ENCODE measurements at places on chromosomes 6 and 20. TPM values are rescaled to one million over a fixed set of nuclear protein-coding genes. Genes with fewer than 3 reads are reported as not detected.

- DNase-seq = no peak
These were observed 38.4 kb upstream of the EYA4 start for GRCh38 chr6:133202610-133203343.

- no peak for DNase-seq
These were observed 56.3 kb downstream of the FOXO3 start for GRCh38 chr6:108616973-108617372.

DNA sequence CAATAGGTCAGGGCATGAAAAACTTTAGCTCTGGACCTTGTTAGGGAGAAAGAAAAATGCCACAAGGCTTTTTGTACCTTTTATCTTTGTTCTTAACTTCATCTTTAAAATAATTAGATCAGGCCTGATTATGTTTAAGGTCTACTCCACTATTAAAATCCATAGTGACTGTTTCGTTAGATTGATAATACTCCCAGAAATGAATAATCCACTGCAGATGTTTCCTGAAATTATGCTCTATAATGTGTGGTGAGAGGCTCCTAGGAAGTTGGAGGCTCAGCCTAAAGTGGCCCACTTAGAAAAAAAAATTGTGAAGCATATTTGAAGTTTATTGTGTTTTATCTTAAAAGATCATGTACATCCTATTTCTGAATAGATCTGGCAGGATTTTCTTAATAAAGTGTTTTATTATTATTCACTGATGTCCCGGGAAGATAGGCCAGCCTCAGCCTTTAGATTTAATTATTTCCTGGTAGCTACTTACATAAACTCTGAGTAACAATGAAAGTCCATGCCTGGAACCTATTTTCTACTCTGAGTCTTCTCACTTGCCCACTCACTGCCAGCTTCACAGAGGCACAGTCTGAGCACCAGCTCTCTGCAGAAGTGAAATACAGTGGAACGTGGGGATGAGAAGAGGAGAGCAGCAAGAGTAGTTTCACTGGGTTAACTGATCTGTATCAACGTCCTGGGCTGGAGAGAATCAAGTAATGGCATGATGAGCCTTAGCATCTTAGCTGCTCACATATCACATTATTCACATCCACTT is 126.8 kb upstream of the TMEM170B start:
- DNase-seq = no peak

DNA sequence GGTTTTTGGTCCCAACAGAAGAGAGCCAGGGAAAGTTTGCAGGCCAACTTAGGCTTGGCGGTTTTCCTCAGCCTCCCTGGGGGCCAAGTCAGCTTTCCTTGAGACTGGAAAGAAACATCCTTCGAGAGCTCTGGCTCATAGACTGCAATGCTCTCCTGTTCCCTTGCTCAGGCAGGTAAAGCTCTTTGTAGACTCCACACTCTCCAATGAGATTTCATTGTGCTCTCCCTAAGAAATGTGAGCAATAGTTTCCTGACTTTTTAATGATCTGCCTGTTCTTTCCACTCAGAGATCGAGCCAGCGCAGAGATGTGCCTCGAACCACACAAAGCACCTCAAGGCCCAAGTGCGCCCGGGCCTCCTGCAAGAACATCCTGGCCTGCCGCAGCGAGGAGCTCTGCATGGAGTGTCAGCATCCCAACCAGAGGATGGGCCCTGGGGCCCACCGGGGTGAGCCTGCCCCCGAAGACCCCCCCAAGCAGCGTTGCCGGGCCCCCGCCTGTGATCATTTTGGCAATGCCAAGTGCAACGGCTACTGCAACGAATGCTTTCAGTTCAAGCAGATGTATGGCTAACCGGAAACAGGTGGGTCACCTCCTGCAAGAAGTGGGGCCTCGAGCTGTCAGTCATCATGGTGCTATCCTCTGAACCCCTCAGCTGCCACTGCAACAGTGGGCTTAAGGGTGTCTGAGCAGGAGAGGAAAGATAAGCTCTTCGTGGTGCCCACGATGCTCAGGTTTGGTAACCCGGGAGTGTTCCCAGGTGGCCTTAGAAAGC is 13.9 kb downstream of the TNFAIP3 start:
- no peak for DNase-seq

DNA sequence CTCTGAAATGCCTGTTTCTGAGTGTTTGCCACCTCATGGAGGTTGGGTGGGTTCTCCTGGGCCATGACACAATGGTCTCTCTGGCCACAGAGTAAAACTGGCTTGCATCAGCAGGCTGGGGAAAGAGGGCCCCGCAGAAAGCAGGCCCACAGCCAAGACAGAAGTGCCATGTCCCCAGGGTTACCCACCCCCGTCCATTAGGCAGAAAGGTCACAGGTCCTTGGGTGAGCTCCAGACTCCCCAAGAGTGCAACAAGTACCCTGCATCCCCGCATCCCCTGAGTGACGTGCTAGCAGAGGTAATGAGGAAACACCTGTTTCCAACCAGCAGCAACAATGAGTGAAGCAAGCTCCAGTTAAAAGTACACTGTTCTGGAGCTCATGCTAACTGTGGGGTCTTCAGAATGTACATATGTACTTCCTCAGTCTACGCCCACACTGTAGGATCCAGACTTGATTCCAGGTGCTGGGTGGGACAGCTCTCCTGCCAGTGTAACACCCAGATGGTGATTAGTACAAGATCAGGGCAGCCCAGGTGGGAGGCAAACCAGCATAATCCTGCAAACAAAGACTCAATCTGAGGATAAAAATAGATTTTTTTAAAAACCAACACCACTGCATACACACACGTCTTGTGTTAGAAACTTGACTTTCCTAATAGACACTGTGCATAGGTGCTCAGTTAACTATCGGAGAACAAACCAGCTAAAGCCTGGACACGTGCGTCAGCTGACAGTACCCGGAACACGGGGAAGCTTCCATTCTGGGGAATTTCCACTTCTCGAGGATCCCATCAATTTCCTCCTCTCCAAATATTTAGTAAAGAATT is 31.5 kb downstream of the RRBP1 start:
- DNase-seq = no peak

The OR2H1 gene
- total RNA-seq = not detected

DNA sequence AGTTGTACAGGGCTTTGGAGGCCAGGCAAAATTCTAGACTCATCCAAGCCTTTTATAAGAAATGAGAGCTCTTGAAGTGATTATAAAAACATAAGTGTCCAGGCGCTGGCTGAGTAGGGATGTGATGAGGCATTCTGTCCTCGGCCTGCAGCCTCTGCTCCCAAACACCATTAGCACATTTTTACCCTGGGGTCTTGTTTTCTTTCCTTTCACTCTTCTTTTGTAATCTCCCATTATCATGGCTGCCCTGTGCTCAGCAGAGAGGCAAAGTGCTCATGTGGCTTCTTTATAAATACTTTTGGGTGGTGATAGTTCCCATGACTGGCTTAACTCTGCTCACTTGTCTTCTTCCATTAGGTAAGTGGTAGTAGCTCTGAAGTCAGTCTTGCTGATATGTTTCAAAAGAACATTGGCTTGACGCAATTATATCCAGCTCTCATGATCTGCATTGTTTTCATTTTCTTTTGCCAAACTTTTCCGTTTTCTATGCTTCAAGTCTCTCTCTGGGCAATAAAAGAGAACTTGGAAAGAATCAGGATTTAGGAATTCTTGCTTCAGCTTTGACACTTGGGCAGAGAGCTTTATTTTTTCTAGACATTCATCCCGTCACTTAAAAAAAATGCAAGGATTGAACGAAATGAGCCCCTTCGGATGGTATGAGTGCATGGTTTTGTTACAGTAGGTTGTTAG is 61.1 kb downstream of the CAP2 start:
- no peak for DNase-seq

The C6orf52 gene
- 10.5 TPM for total RNA-seq

DNA sequence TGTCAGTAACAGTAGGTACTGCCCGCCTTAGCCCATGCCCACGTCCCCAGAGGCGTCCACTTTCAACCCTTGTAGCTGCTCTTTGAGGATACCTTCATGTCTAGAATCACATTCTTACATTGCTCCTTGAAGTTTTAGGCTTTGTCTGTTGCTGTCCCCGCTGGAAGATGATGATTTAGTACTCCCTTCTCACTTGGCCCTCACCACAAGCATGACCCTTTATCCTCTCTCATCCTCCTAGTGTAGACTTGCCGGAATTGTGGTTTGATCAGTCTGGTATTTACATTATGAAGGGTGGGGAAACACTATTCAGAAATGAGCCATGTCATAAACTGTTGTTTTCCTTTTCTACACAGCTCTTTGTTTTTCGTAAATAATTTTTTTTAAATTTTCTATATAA is 87.4 kb downstream of the ARID1B start:
- no peak for DNase-seq

- no peak for DNase-seq
These were observed 5.5 kb downstream of the RAB44 start for GRCh38 chr6:36703081-36703606.

- DNase-seq = no peak
These were observed 48.7 kb upstream of the CDH4 start for GRCh38 chr20:61203320-61203719.

DNA sequence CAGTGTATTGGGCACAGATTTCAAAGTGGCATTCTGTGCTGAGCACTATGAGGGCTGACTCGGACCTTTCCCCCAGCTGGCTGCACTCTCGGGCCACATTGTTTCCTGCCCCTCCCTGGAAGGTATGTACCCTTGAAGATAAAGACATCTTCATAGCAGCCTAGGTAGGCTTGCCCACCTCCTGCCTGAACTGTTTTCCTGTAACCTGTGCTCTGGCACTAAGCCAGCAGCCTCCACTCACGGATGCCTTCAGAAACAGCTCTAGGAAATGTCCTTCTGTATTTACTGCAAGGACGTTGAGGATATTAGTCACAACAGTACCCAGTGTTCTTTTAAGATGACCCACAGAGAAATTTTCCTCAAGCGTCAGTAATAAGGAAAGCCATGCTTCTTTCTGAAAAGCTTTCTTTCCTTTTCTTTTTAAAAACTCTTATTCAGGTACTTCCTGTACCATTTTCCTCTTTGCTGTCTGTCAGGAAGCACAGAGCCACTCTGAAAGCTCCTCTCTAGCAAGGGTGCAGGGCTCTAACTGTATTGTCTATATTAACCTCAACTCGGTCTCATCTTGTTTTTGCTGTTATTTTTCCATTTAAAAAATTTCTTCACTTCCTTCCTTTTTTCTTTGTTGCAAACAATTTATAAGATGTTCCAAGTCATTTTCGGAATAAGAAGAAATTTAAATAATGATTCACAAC is 43.5 kb downstream of the TTI1 start:
- no peak for DNase-seq

The TOX2 gene
- not detected for total RNA-seq

The OLIG3 gene
- total RNA-seq = not detected

DNA sequence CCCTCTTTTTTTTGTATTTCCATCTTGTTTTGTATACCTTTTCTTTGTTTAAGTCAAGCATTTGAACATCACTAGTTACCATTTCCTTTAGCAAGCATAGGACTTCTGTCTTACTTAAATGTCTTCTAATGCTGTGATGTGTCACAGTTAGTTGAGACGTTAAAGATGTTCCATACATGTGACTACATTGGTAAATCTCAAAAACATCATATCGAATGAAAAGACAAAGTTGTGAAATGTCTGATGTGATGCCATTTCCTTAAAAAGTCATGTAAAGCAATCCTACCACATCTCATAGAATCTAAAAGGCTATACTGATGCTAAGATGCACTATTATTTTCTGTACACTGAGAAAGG is 26.8 kb downstream of the SLC16A10 start:
- DNase-seq = no peak

The CDSN gene
- total RNA-seq = not detected

The EGFL8 gene
- total RNA-seq = 21.7 TPM

DNA sequence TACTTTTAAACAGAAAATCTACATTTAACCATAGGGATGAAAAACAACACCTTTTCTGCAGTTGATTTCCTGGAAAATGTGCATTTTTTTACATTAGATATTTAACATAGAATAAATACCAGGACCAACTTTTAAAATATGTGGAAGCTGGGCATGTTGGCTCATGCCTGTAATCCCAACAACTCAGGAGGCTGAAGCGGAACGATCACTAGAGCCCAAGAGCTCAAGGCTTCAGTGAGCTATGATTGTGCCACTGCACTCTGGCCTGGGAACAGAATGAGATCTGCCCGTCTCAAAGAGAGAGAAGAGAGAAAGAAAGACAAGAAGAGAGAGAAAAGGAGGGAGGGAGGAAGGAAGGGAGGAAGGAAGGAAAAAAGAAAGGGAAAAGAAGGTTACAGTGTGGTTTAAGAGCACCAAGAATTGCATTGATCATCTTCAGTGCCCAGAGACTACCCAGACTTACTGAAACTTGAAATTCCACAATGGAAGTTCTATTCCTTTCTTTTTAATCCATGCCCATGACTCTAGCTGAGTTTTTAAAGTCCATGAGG is 189.4 kb upstream of the ARID1B start:
- no peak for DNase-seq

- DNase-seq = no peak
These were observed 246.8 kb upstream of the EXOC2 start for GRCh38 chr6:939526-940252.

The SLC13A3 gene
- total RNA-seq = 16.4 TPM

The SOX18 gene
- total RNA-seq = 20.4 TPM

The FERMT1 gene
- 0.07 TPM for total RNA-seq

The GSTA3 gene
- total RNA-seq = not detected

DNA sequence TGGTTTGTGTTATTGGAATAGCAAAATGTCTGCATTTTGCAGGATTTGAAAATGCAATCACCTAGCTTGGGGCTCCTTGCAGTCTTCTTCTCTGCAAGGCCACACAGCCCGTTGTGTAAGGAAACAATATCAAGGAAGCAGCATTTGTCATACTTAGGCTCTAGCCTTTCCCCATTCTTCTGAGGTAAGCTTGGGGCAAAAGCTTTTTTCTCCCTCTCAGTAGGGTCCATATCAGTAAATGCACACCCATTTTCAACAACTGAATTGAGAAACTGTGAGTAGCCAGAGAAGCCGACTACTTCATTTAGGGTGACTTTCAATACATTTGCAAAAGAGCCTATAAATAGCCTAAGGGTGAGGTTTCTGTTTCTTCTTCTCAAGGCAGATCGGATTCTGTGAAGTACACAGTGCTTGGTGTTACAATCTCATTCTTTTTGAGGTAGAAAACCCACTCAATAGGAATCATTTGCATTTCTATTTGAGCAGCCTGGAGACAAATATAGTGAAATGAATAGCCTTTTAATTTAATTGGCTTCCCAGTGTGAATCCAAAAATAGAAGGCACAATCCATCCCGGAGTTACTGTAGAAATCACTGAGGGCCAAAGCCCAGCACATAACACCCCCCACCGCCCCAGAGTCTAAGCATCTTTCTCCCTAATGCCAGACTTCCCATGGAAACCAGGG is 61.8 kb downstream of the BTBD3 start:
- DNase-seq = no peak

- peak; percentile 34 for DNase-seq
These were observed 28.6 kb downstream of the FOXO3 start for GRCh38 chr6:108589244-108589791.

- DNase-seq = no peak
These were observed 16.3 kb upstream of the POPDC3 start for GRCh38 chr6:105196076-105196475.

DNA sequence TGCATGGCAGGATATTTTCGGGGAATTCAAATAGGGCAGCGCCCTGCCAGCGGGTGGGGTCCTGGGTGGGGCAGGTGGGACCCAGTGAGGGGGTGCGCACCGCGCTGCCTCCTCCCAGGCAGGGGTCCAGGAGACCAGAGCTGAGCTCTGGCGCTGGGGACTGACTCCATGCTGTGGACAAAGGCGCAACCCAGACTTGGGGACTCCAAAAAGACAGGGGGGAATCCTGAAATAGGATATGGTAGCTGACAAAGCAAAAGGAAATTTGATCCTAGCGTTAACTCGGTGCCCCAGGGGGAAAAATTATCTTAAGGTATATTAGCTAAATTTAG is 23.6 kb downstream of the TFAP2A start:
- DNase-seq = no peak

GRCh38 chr6:47810885-47811284 is 29.1 kb downstream of the OPN5 start:
- no peak for DNase-seq

GRCh38 chr20:47727170-47727880 is 58.0 kb downstream of the SULF2 start:
- DNase-seq = no peak

Data from K562 (cell line).